Brain microvascular endothelial cell (primary cell): ENCODE measurements at places on chromosomes 3 and 15.

DNA sequence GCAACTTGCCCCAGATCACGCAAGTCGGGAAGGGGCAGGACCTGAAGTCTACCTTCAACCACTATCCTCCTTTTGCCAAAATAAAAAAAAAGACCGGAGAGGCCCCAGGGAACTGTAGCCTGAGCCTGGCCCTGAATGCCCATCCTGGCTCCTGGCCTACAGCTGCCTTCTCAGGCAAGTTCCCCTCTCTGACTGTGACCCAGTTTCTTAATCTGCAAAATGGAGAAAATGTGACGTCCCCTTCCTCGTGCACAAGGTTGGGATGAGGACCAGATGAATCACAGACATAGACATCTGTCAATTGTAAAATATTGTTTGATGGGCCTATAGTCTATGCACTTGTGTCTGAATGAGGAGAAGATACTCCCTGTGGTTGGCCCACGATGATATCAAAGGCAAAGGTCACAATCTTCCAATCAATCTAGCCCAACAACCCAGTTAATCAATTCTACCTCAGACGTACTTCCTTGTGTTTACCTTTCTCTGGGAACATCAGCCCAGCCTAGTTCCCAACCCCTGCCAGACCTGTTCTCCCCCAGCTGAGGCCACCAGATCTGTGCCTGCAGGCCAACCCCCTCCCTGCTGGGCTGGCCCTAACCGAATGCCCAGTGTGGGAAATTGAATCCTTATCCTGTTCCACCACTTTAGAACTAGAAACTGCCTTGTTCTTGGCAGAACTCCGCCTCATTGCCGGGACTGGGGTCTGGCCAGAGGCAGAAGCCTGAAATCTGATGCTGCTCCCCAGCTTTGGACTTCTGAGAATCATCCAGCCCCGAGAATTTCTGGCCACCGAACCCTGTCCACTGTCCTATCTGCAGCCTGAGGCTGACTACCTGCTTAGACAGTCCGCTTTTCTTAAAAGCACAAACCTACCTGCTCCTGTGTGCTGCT, 101.8 kb upstream of the LIPC start:
- DNase-seq = no peak

- DNase-seq = no peak
Observed at GRCh38 chr15:34793901-34794300, 1.4 kb downstream of the ACTC1 start.

DNA sequence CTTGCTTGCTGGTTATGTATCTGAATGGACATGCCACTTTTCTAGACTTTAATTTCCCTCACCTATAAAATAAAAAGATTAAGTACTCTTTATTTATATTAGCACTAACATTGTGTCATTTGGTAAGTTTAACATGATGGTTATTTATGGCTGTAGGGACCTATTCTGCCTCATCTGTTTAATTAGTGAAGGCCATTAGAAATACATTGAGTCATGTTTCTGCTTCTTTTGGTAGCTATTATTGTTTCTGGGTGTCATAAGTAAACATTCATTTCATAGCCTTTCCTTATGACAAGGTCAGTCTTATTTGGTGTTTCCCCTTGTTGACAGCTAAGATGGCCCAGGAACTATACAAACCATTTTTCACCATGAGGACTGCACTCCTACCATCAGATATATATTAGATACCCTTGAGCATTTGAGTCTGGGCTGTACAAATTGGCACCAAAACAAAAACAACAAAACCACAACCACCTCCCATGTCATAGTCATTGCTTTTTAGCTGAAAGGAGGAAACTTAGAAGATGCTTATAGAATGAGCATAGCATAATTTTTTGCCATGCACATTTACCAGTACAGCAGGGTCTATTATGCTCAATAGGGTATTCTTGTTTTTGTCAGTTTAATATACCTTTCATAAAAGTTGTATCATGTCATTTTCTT, 39.3 kb downstream of the SRP14 start:
- DNase-seq = peak; percentile 33

DNA sequence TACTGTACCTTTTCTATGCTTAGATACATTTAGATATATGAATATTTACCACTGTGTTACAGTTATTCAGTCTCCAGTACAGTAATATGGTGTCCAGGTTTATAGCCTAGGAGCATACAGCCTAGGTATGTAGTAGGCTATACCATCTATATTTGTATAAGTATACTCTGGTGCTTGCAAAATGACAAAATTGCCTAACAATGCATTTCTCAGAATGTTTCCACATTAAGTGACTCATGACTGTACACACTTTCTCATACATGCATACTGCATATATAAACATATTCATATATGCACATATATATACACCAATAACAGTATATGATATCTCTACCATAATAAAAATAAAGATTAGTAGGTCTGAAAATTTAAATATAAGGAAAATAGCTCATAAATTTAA, 169.3 kb downstream of the DPH6 start:
- DNase-seq = no peak

DNA sequence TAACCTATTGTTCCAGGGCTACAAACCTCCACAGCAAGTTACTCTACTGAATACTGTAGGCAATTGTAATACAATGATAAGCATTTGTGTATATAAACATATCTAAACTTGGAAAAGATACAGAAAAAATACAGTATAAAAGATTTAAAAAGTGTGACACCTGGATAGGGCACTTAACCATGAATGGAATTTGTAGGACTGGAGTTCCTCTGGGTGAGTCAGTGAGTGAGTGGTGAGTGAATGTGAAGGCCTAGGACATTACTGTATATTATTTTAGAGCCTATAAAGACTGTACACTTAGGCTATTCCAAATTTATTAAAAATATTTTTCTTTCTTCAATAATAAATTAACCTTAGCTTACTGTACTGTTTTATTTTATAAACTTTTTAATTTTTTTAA, 38.4 kb upstream of the SLC25A36 start:
- DNase-seq = no peak

DNA sequence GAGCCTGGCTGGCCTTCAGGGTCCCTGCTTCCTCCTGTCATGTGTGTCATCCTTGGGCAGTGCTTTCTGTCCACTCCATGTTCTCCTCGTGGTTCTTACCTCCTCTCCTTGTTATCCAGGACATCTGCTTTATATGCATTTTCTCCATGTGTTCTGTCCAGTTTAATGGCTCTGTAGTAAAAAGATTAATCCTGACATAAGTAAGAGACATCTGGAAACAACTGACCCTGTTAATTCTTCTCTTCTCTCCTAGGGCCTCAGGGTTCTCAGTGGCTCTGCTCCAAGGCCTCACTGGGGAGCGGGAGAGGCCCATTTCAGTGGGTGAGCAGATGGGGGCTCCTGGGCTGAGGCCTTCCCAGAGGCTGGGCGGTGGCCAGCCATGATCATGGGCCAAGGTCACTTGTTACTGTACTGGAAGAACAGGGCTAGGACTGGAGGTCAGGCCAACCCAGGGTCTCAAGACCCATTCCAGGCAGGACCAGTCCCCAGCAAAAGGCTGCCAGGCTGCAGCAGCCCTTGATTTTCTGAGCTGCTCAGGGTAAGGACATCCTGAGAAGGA, 20.2 kb upstream of the CDCP1 start:
- no peak for DNase-seq

DNA sequence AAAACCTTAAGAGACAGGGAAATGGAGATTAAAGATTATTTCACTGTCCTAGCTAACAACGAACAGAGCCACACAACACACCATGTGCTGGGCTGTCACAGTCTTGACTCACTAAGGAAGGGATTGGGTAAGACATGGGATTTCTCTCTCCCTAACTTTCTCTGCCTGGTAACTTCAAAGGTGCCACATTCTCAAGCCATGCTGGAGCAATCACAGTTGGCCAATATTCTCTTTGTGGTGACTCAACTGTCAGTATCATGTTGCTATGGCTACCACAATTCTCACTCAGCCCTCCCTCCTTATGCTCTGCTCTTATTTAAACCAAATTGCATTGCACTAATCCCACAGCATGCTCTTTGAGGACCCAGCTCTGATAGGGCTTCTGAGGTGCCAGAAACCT, 74.0 kb downstream of the OXNAD1 start:
- DNase-seq = peak; percentile 93

GRCh38 chr3:66812136-66812535, 186.0 kb upstream of the KBTBD8 start:
- DNase-seq = peak; percentile 17

- no peak for DNase-seq
Observed at GRCh38 chr15:38514601-38515000, 50.0 kb downstream of the RASGRP1 start.

DNA sequence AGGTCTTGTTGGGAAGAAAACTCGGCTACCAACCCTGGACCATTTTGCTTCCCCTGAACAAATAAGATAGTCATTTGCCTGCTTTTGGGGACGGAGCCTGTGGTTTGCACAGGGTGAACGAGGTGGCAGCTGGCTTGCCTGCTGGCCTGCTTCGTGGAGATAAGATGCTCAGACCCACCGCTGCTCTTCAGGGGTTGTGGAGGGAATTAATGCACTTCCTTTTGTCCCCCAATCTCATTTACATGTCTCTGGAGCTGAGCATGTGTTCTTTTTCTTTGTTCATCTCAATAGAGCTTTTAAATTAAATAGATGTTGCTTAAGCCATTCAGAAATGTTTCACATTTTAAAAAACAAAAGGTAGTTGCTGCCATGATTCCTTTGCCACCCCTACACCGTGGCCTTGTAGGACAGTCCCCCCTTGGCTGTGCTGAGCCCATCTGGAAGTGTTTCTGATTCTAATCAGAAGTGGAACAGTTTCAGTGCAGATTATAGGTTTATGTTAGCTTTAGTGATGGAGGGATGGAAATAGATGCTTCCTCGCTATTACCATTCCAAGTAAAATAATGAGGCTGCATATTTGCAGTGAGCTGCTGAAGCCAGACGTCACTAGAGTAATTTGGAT, 25.6 kb downstream of the APBA2 start:
- no peak for DNase-seq

DNA sequence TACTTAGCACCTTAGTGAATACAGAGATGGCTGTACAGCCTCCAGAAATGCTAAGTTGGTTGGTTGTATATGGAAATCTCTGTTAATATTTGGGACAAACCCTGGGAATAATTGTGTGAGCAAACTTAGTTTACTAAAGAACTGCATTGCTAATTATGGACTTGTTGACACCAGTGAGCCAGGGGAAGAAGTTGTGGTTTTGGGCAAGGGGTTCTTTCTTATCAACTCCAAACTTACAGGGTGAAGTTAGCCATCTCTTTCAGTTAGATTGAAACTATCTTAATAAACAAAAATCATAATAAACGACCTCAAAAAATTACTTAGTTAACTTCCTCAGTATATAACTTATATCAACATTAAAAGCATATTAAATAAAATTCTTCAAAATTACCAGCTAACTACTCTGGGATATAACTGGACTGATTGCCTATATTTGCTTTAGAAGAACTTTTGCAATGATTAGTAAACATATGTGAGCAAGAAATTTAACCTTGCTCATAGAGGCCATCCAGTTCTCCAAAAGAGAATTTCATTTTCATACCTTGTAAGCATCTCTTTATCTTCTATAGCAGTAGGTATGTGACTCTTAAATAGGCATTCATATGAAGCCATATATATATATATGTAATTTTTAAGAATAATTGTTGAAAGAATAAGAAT, 24.7 kb downstream of the MBNL1 start:
- no peak for DNase-seq
